ENCODE measurements at places on chromosomes 6 and 20. TPM values are rescaled to one million over a fixed set of nuclear protein-coding genes. Genes with fewer than 3 reads are reported as not detected.

PFDN6 gene
- total RNA-seq: 488 TPM

FAM120B gene
- 11.5 TPM for total RNA-seq

HLA-DQB2 gene
- not detected for total RNA-seq

MEP1A gene
- total RNA-seq: not detected

C20orf144 gene
- total RNA-seq: not detected

TRAPPC3L gene
- total RNA-seq: not detected

KIF3B gene
- total RNA-seq: 6.8 TPM

DNAAF9 gene
- total RNA-seq: 0.86 TPM

CBLN4 gene
- total RNA-seq: not detected

LY6G5B gene
- 0.42 TPM for total RNA-seq

PAK5 gene
- total RNA-seq: not detected

MYLK4 gene
- not detected for total RNA-seq

SULF2 gene
- total RNA-seq: 0.20 TPM

PGC gene
- total RNA-seq: not detected

Measured in MG63 (cell line).